Ammon's horn (tissue), 1 donor: ENCODE measurements at places on chromosomes 5 and 9.

- DNase-seq = peak; percentile 46
These were observed 25.4 kb downstream of the DAB2 start for GRCh38 chr5:39399135-39400036.

- no peak for DNase-seq
These were observed 65.2 kb upstream of the PTPRD start for GRCh38 chr9:10678010-10678409.

- DNase-seq = no peak
These were observed 149.2 kb upstream of the CDKN2B start for GRCh38 chr9:22158271-22158670.

DNA sequence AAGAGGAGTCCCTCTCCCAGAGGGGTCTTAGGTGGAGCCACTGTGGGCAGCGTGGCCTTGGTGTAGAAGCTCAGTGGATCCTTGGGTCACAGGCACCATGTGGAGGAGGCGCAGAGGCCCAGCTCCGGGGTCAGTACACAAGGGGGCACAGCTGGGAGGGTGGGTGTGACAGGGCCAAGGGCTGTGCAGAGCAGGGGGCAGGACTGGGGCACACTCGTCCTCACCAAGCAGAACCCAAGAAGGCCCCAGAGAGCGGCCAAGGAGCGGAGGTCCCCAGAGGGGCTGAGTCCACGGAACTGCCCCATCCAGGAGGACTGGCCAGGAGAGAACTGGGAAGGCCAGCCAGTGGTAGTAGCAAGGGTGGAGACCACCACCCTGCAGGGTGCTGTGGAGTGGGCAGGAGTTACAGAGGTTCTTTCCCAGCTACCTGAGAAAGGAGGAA is 2.5 kb upstream of the LPCAT1 start:
- no peak for DNase-seq

DNA sequence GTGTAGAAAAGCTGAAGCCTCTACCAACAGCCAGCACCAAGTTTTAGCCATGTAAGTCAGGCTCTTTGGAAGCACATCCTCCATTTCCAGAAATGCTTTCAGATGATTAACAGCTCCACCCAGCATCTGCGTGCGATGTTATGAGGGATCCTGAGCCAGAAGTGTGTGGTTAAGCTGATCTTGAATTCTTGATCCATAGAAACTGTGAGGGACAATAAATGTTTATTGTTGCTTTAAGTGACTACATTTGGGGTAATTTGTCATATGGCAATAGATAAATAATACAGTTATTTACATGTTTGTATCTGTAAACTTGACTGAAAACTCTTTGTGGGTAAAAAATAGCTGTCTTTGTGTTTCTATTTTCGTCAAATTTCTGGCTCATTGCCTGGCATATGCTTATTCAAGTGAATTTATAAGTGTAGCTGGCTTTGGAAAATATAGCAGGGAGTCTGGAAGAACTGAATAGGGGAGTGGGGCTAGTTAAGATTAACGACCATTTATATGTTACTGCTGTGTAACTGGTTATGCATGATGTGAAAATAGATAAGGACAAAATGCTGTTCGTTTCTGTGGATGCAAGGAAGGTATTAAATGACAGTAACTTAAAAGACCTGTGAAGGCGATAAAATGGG is 234.1 kb downstream of the LRRC70 start:
- DNase-seq = no peak

DNA sequence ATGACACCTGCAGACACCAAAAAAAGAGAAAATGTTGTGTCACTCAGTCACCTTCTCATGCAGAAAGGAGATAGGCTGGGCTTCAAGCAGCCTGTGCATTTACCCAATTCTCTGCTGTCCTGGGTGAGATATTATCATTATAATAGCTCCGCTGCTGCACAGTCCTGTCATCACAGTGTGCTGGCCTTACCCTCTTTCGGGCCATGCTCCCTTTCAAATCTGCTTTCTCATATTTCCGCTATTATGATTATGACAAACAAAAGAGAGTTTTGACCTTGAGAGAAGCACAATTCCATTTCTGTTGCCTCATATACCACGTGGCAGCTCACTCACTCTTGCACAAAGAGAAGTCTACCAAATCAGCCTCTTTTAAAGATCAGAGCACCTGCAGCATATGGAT is 1350.1 kb upstream of the ACO1 start:
- DNase-seq = no peak

GRCh38 chr5:54739371-54739770 is 221.8 kb downstream of the SNX18 start:
- no peak for DNase-seq

- DNase-seq = no peak
These were observed 33.3 kb downstream of the PIP5K1B start for GRCh38 chr9:68738358-68738757.

DNA sequence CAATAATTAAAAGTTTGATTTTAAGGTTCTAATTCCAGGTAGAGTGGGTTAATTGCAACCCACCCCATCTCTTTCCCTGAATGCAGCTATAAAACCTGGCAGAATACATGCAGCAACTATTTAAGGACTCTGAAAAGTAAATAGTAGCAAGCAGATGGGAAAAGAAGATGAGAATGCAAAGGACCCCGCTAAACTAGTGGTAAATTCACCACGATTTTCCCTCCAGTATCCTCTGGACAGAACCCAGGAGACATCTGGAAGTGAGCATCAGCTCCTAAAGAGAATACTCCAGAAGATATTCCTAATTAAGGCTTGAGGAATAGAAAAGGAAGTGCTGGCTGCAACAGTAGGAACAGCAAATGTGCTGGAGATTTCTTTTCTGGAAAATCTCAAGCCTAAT is 170.9 kb downstream of the FRMD3 start:
- DNase-seq = no peak

- peak; percentile 90 for DNase-seq
These were observed 70.1 kb upstream of the MAN2A1 start for GRCh38 chr5:109619606-109620005.

DNA sequence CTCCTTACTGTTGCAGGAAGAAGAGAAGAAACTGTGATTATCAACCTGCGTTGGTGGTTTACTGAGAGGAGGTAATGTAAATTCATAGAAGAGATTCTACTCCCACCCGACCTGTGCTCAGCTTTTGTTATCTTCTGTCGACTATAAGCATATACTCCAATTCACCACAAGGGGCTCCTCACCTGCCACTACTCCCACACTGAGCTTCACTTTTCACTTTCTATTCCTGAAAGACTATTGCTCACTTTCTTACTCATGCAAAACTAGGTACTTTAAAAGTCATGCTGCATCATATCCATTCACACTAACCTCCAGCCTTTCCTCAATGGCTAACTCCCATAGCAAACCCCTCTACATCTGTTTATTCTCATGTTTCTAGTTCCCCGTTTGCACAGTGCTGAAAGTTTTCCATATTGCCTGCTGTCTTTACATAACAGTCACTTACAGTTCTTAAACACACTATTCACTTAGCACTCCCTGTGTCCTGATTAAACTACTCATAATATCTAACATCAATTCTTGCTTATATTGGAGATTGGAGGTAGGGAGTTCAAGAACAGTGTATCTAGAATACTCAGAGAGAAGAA is 1062.6 kb downstream of the NR2F1-AS1 start:
- no peak for DNase-seq

DNA sequence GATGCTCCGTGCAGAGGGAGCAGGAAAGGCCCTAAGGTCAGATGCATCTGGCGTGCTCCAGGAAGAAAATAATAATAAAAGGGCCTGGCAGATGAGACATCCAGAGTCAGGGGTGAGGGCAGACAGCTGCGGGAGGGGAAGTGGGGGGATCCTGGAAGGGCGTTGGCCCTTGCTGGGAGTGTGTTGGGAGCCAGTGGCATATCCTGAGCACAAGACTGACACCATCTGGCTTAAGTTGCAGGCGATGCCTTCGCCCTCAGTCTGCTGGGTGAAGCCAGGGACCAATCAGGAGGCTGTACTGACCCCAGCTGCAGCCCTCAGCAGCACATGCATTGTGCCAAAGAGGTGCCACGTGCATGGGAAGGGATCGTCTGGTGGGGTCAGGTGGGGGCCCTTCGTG is 3.8 kb downstream of the OR2V2 start:
- DNase-seq = no peak

- no peak for DNase-seq
These were observed 130.9 kb downstream of the DIRAS2 start for GRCh38 chr9:90511711-90512110.

- no peak for DNase-seq
These were observed 15.5 kb downstream of the SIL1 start for GRCh38 chr5:139182528-139183296.

DNA sequence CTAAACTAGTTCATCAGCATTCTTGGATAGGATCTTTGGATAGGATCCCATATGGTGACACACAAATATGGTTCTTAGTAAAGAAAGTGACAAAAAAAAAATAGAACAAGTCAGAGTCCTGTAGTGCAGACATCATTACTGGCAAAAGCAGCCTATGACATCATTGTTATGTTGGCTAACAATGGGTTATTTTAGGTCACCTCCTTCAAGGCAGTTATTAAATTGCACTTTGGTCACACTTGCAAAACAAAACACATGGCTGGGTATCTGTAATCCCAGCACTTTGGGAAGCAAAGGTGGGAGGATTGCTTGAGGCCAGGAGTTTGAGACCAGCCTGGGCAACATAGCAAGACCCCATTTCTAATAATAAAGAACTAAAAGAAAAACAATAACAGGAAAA is 185.9 kb downstream of the KIAA0825 start:
- no peak for DNase-seq

DNA sequence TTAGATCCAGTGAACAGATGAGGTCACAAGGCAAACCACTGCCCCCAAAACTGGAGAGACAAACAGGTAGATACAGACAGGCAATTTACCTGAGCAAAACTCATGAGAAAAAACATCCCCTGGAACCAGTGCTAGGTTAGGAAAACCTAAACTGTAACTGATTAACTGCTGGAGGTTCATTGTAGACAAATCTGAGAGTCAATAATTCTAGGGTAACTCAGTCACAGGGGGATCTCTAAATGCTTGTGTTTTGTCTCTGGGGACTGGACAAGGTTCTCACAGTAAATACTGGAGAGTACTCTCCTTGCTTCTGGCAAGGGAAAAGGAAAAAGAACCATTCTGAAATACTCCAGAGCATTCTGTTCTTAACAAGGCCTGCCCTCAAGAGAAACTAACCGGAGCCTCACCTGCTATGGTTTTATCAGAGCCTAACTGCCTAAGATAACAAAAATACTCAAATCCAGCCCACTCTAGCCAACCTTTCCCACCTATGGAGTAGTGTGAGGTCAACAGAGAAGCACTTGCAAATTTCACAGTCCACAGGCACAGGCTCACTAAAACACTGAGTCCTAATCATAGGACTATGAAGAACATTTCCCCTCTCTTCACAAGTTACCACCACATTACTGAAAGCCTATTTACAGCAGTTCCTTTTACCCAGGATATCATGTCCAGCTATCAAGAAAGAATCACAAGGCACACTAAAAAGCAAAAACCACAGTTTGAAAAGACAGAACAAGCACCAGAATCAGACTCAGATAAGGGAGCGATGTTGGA is 139.9 kb upstream of the ACOT12 start:
- DNase-seq = no peak

DNA sequence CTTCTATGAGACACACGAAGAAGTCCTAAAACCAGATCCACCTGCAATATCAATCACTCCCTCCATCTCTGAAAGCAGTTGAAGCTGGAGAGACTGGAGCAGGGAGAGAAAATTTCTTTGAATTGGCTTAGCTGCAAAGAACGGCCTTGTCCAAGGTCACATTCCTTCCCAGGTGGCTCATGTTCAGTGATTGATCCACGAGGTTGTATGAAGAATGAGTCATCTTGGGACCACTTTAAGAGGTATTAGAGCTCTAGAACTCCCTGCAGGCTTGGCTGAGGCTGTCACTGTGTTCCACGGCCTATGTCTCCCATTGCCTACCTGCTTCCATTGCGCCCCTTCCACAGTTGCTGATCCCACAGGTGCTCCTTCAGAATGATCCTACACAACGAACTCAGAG is 68.2 kb downstream of the HMHB1 start:
- DNase-seq = no peak

DNA sequence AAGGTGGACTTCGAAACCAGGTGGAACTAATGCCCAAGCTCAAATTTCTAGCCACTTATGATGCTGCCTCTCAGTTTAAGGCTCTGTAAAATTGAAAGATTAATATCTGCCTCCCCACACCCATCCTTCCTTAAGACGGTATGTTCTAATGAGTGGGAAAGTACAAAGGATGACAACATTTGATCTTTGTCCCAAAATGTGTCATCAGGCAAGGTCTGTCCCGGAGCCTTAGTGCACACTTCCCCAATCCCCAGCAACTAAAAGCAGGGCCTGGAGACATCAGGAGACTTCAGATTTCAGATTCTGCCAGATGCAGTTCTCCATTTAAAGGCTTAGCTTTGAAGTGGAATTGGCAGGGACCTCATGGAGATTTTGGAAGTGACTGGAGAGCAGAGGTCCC is 316.5 kb downstream of the ASTN2 start:
- no peak for DNase-seq

DNA sequence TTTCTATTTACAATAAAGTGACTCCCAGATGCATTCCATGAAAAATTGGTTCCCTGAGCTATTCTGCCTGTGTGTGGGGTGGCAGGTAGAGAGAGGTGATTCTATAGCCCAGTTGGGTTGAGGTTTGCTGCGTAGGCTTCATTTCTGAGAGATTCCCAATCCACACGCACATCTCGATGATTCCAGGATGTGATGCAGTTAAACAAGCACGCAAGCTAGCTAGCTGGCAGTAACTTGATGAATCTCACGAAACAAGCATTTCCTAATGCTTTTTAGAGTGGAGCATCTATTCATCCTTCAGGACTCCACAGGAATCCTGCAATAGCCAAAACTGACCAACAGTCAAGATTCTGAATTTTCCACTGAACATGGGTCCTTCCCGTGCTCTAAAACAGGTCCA is 43.8 kb upstream of the CER1 start:
- no peak for DNase-seq

- no peak for DNase-seq
These were observed 25.2 kb upstream of the ADAMTS6 start for GRCh38 chr5:65506961-65507360.

- no peak for DNase-seq
These were observed 1.0 kb downstream of the SIT1 start for GRCh38 chr9:35649431-35650340.

DNA sequence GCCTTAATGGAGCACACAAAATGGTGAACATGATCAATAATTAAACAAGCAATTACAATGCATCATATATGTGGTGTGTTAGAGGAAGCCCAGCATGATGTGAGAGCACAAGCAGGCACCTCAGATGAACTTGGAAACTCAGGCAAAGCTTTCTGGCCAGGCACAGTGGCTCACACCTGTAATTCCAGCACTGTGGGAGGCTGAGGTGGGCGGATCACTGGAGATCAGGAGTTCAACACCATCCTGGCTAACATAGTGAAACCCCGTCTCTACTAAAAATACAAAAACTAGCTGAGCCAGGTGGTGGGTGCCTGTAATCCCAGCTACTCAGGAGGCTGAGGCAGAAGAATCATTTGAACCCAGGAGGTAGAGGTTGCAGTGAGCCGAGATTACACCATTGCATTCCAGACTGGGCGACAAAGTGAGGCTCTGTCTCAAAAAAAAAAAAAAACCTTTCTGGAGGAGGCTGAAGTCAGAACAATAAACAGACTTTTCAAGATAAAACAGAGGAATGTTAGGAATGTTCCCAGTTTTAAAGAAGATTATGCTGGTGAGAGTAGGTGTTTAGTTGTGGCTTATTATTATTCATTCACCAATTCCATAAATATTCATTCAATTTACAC is 159.4 kb downstream of the CEMIP2 start:
- DNase-seq = no peak

- no peak for DNase-seq
These were observed 25.0 kb upstream of the CAPSL start for GRCh38 chr5:35963381-35963843.
